ENCODE measurements at places on chromosomes 1 and 21.

- no peak for DNase-seq
Observed at GRCh38 chr1:12026586-12026985, 7.3 kb downstream of the MIIP start.

DNA sequence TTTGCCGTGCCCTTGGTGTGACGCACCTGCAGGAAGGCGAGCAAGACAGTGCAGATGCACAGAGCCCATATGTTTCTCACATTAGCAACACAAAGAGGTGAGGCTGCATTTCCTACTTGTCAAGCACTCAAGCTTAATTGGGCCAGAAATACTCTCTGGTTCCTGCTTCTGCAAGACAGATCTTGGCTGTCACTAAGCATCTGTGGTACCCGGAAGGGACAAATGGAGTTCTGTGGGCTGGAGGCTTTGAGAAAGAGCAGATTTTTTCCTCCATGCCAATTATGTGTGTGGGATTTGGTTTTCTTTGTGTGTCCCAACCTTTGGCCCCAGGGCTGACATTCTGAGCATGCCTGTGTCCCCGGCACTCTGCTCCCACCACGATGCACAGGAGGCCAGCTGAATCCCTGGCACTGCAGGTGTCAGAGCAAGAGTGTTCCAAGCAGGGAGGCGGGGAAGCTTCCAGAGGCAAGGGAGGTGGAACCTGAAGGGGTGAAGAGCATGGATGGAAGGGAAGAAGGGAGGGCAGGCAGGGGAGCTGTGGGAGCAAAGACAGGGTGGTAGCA lies 52.0 kb upstream of the STUM start:
- no peak for DNase-seq

GRCh38 chr1:36400514-36400824 lies 2.8 kb upstream of the LSM10 start:
- no peak for DNase-seq

- DNase-seq: no peak
Observed at GRCh38 chr1:18380288-18380687, 100.4 kb upstream of the KLHDC7A start.

- DNase-seq: no peak
Observed at GRCh38 chr1:172674831-172675613, 16.1 kb downstream of the FASLG start.

- DNase-seq: no peak
Observed at GRCh38 chr21:14829685-14830084, 235.1 kb downstream of the NRIP1 start.

DNA sequence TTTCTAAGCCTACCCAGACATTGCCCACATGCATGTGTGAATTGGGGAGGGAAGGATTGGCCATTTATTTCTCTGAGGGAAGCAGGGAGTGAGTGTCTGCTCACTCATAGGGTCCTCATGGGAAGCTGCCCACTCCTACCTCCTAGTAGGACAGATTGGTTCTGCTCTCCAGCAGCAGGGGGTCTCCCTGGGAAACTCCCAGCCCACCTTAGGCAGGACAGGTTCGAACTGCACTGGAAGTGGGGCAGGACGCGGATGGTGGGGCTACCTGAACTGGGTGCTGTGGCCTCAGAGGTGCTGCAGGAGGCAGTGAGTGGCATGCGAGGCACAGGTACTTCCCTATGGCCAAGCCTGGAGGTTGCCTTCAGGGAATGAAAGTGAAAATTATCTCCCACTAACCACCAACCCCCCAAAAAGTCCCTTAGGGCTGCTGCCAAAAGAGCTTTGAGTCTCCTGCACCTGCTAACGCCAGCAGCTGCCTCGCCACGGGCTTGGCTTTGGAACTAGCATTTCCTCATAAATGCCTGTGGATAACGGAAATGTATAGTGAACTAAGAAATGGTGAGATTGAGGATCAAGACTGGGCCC lies 157.0 kb upstream of the COA6 start:
- DNase-seq: no peak

- no peak for DNase-seq
Observed at GRCh38 chr1:21823980-21824702, 12.1 kb downstream of the LDLRAD2 start.

DNA sequence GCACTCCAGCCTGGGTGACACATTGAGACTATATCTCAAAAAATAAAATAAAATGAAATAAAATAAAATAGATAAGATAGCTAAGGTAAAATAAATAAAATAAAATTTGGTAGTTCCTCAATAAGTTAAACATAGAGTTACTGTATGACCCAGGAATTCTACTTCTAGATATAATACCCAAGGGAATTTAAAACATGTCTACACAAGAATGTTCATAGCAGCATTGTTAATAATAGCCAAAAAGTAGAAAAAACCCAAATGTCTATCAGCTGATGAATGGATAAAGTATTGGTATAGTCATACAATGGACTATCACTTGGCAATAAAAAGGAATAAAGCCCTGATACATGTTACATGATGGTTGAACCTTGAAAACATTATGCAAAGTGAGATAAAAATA lies 47.8 kb downstream of the CEP350 start:
- DNase-seq: no peak

GRCh38 chr1:9437961-9438430 lies 101.3 kb upstream of the SLC25A33 start:
- no peak for DNase-seq

- peak; percentile 94 for DNase-seq
Observed at GRCh38 chr1:101996825-101997465, at the start of gene OLFM3. OLFM3 (minus strand) TSS chr1:101996926.

- no peak for DNase-seq
Observed at GRCh38 chr1:80994934-80995333, 805.8 kb upstream of the ADGRL2 start.

GRCh38 chr1:160210561-160210960 lies 5.4 kb downstream of the PEA15 start:
- DNase-seq: no peak

DNA sequence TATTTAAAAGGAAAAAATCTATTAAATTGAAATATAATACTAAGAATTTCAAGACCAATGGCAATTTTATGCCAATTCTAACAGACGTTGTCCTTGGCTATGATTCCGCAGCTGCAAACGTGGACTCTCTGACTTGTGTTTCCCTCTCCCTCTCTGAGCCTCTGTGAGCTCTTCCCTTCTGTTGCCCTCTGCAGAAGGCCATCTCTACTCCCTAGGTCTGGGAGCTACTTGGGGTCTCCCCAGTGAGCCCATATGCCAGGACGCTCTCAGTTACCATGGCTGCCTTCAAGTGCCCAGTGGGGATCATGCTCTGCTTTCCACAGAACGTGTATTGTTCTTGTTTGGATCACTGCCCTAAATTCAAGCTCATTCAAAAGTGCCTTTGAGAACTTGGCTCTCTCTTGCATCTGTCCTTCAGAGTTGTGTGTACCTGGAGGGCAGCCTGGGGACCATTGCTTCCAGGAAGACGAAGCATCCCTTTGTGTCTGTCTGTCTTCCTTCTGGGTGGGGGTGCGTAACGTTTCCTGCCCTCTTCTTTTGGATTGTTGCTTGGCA lies 97.5 kb upstream of the TSPAN2 start:
- DNase-seq: no peak

- DNase-seq: no peak
Observed at GRCh38 chr1:172442404-172442803, 1.5 kb downstream of the PIGC start.

- DNase-seq: no peak
Observed at GRCh38 chr1:222976453-222976852, 161.6 kb downstream of the DISP1 start.

GRCh38 chr21:33700491-33700890 lies 58.2 kb downstream of the ITSN1 start:
- no peak for DNase-seq

- DNase-seq: no peak
Observed at GRCh38 chr1:235642943-235643371, 6.6 kb downstream of the GNG4 start.

- no peak for DNase-seq
Observed at GRCh38 chr1:41618066-41618825, 133.8 kb upstream of the EDN2 start.

- DNase-seq: no peak
Observed at GRCh38 chr1:103447471-103447870, 78.0 kb upstream of the RNPC3 start.

GRCh38 chr1:223803211-223803610 lies 42.5 kb downstream of the TP53BP2 start:
- DNase-seq: no peak

DNA sequence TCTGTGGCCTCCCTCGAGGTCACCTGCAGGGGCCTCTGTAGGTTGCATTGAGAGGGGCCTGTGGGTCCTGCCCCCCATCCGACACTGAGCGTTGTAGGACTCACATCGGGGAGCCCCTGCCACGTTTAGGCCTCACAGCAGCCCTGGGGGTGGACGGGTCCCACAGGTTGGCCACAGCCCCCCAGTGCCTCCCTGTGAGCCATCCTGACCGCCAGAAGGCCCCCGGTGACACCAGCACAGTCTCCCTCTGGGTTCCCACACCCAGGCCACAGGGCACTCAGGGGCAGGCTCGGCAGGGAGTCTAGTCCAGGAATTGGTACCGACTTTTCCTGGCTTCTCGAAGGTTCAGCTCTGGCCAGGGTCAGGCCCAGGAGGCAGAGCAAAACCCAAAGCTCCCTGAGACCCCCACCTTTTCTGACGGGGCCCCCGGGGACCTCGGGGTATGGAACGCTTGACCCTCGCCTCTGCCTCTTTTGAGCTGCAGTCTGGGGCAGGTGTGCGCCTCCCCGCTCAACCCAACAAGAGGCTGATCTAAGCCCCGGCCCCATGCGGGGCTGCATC lies 13.9 kb upstream of the POFUT2 start:
- DNase-seq: no peak

GRCh38 chr1:9315411-9316079 lies 22.9 kb downstream of the SPSB1 start:
- DNase-seq: no peak

- no peak for DNase-seq
Observed at GRCh38 chr1:28950006-28950405, 35.6 kb downstream of the EPB41 start.

GRCh38 chr21:42277593-42277992 lies 37.6 kb downstream of the TFF3 start:
- DNase-seq: no peak

DNA sequence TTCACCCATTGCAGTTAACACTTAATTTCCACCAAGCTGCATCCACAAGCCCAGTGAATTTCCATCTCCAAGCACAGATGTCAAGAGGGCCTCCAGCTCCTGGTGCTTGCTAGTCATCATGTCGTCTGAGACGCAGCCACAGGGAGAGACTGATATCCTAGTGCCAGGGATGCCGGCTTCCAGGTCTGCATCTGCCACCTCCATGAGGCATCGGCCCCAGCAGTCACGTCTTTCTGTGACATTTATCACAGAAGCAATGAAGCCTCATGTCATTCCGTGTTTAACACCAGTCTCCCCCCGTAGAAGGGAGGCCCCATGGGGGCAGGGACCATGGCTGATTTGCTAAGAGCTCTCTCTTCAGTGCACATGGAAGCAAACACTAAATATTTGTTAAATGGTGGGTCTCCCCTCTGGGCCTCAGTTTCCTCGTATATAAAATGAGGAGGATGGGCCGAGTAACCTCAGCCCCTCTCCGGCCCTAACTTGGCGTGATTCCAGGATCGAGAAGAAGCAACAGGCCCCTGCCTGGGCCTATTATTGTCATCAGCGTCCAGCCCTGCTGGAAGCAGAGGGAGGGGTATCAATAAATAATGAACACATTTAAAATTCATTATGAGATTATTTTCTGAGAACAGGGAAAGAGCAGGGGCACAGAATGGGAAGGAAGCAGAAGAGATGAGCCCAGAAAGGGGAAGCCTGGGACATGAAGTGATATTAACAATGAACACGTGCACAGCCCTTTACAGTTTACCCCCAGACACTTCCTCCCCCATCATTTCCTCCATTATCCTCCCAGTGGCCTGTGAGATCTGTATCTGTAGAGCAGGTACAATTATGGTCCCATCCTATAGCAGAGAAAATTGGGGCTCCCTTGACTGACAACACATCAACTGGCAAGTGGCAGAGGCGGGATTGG lies 837 bp upstream of the C1QB start:
- DNase-seq: no peak

GRCh38 chr21:45130324-45130774 lies 56.0 kb downstream of the ADARB1 start:
- peak; percentile 68 for DNase-seq

GRCh38 chr1:162029157-162029556 lies 5.5 kb upstream of the OLFML2B start:
- no peak for DNase-seq

GRCh38 chr1:175303201-175303707 lies 110.7 kb upstream of the KIAA0040 start:
- no peak for DNase-seq

GRCh38 chr1:2175681-2176454 lies 18.7 kb downstream of the FAAP20 start:
- no peak for DNase-seq

DNA sequence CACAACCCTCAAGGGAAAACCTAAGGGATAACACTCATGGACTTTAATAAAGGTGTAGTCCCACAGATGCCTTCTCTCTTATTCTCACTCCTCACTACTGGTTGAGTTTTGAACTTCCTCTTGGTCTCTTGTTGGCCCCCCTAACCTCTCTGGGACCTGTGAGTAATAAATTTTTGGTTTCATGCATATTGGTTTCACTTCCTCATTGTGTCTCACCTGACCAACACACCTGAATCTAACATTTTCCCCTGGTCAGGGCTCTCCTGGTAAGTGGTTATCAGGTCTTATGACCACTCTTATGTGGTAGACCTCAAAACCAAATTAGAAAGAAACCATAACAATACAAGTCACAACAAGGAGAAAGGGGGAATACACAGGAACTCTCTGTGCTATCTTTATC lies 60.5 kb upstream of the PRMT6 start:
- DNase-seq: no peak

- no peak for DNase-seq
Observed at GRCh38 chr1:7464736-7465135, 306.4 kb upstream of the VAMP3 start.

DNA sequence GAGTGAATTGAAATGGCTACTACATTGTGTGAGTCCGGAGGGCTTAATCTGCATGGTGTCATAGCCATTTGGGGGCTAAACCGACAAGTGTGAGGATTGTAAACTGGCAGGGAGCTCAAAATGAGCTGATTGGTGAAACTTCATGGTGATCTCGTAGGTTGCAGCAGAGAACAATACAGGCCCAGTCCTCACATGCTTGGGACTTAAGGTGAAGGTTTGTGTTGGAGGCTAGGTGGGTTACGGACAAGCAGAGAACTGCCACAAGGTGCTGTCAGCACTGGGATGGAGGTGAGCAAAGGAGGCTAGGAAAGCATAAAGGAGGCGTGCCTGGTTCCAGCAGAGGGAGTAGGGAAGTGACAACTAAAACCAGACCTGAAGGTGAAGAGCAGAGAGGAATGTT lies 9.4 kb downstream of the PGM1 start:
- DNase-seq: no peak

GRCh38 chr1:2327841-2328240 lies 63.5 kb downstream of the MORN1 start:
- DNase-seq: no peak

DNA sequence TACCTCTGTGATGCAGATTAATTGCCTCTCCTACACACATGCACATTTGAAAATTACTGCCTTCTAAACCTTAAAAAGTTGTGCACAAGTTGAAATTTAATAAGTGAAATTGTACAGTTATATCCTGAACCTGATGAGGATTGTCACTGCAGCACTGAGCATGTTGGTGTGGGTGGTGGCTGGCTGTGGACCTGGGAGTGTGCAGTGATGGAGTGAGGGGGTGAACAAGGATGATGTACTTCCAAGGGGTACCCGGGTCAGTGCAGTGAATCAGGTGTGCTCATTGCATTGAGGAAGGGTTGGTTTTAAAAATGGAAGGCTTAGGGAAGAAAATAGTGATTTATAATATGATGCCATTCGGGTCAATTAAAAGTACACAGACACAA lies 24.1 kb downstream of the DIP2A start:
- no peak for DNase-seq
